Muscle of leg (tissue), 16 donors: ENCODE measurements at places on chromosomes 6 and 20. TPM values are rescaled to one million over a fixed set of nuclear protein-coding genes. Genes with fewer than 3 reads are reported as not detected.

The KIF3B gene
- total RNA-seq, result 12.8 TPM

The DNMT3B gene
- total RNA-seq, result 2.9 TPM

The OPRL1 gene
- 0.93 TPM for total RNA-seq

The KCNQ2 gene
- 2.9 TPM for total RNA-seq

The IL17A gene
- not detected for total RNA-seq

The GPSM3 gene
- total RNA-seq, result 4.3 TPM

The MOXD1 gene
- 3.1 TPM for total RNA-seq

The CD40 gene
- total RNA-seq, result 6.0 TPM

The CYP21A2 gene
- total RNA-seq, result 0.04 TPM

The OR2H1 gene
- not detected for total RNA-seq

The OCSTAMP gene
- total RNA-seq, result not detected

The TNF gene
- 0.22 TPM for total RNA-seq

The CRIP3 gene
- total RNA-seq, result 1.1 TPM

The POM121L2 gene
- not detected for total RNA-seq

The ATXN1 gene
- 19.9 TPM for total RNA-seq

The TULP4 gene
- 176 TPM for total RNA-seq

The DDR1 gene
- total RNA-seq, result 42.4 TPM

The EYA4 gene
- total RNA-seq, result 28.8 TPM

The TCF21 gene
- under 0.01 TPM for total RNA-seq

The RAB44 gene
- 0.04 TPM for total RNA-seq

The ANKRD66 gene
- total RNA-seq, result 0.66 TPM

The ANKRD6 gene
- total RNA-seq, result 7.7 TPM

The PRR18 gene
- total RNA-seq, result 0.22 TPM

The SRSF12 gene
- total RNA-seq, result 2.8 TPM

The ANKRD60 gene
- total RNA-seq, result not detected

The TAGAP gene
- 0.66 TPM for total RNA-seq

The TP53TG5 gene
- not detected for total RNA-seq

The MTO1 gene
- 23.9 TPM for total RNA-seq

The NRSN1 gene
- not detected for total RNA-seq

The ECT2L gene
- total RNA-seq, result 0.09 TPM

The CDH4 gene
- 0.66 TPM for total RNA-seq

The TRIM31 gene
- total RNA-seq, result not detected

The RSPO3 gene
- total RNA-seq, result 8.8 TPM

The ARMC12 gene
- total RNA-seq, result 0.62 TPM
